Femur (tissue), 1 donor: ENCODE measurements at places on chromosomes 1 and 21.
A peak's percentile ranks its signal among the peaks of the same experiment; 100 is the strongest.

DNA sequence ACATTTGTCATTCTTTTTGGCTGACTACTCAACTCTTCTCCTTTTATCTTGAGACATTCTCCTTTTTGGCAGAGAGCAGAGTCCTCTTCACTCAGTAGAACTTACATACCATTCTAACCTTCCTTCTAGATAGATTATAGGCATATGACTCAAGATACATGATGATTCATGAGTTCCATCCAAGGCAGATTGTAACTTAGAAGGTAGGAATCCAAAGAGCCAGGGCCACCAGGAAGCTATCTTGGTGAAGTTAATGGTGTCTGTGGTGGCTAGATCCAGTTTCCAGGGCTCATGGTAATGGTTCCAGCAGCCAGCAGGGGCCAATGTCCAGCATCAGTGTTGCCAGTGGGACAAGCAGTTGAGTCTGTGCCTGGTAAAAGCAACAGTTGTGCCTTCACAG, 76.1 kb upstream of the KIAA0040 start:
- DNase-seq = no peak

DNA sequence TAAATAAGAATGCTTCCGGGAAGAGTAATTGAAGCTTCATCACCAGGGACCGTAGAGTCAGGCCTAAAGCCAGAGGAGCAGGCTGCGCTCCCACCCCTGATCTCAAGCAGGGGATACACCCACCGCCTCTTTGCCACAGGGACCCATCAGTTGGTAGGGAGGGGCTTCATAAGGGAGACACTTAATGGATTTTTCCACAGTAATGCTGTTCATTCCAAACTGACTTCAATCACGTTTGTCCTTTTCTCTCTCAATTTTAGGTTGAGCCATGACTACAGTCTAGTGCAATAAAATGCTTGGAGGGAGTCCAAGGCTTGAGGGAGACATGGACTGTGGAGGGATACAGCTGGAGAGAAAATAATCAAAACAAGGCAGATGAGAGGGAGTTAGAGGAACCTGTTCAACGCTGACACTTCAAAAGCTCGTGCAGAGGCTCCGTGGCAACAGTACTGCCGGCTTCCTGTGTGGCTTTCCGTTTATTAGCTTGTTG, 111.5 kb downstream of the SEC16B start:
- DNase-seq = peak; percentile 65

DNA sequence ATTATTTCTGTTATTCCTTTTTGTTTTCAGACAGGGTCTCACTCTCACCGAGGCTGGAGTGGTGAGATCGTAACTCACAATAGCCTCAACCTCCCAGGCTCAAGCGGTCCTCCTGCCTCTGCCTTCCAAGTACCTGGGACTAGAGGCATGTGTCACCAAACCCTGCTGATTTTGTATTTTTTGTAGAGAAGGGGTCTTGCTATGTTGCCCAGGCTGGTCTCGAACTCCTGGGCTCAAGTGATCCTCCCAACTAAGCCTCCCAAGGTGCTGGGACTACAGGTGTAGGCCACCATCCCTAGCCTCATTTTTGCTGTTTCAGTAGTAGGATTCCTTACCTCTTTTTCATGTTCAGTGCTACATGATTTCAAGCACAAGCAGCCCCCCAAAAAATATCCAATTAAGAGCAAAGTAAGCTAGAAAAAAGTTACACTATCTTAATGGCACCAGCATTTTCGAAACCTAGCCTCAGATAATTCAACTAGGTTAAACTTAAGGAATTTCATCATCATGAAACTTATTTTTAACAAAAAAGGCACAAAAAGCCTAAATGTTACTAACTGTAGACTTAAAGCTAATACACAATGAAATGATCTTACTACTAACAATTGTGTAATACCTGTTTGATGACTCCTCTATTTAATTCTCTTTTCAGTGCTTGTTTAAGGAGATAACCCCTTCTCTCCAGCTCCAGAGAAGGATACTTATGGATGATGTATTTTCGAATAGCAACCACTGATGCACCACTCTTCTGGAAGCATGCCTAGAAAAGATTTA, 16.6 kb downstream of the HP1BP3 start:
- no peak for DNase-seq

DNA sequence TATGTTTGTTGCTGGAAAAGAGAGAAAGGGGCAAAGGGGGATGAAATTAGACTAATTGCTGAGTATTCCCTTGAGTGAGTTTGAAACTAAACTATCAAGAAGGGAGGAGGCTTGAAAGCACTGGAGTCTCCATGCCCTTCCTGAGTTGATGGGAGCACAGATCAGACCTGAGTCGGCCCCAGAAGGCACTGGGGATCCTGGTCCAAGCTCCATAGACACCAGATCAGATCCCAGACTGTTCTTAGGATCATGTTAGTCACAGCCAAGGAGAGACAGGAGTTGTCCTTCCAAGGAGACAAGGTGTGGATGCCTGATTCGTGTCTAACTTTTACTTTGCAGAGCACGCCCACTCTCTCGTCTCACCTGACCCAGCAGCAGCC, 152.3 kb downstream of the NR5A2 start:
- DNase-seq = no peak

DNA sequence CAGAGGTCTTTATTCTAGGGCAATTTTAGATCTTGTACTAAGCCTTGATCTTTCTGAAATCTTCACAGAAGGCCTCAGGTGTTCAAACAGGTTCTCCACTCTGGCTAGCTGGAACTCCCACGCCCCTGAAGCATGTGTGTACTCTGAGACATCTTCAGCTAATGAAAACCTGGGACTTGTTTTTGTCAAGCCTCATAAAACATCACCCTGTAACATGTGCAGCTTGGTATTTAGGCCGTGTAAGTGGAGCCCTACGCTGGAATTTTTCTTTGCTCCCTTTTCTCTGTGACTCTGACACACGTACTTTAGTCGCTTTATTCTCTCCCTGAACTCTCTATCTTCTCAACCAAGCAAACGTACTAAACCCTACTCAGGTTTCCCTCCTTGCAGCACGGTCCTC, 701.9 kb upstream of the ZP4 start:
- no peak for DNase-seq

DNA sequence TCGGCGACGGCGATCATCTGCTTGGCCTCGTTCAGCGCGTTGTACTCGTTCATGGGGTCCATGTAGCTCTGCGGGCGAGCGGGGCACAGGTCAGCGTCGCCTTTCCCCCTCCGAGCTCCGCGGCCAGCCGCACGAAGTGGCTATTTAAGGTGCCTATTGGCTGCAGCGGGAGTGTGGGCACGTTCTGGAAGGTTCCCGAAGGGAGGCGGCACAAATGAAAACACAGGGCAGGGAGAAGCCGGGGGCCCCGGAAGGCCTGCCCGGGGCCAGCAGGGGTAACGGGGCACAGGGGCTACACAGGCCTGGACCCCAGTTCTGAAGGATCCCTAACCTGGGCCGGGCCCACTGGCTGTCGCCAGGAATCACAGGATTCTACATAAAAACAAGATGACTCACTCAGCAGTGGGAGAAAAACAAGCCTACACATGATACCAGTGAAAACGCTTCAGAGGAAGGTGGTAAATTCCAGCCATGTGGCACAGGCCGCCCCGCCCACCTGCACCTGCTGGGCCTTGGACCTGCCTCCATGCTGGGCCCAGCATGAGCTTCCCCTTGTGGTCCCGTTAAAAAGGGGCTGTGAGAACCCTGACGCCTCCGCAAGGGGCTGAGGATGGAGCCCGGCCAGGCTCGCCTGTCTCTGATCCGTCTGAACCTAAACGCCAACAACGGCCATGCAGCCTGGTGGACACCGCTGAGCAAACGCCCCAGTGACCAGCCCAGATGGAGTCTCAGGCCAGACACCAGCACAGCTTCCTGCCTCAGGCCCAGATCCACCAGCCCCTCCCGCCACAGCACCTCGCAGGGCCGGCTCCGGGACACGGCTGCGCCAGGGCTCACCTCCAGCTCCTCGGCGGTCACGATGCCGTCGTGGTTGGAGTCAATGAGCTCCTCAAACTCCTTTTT, 3.9 kb upstream of the TNFRSF4 start:
- no peak for DNase-seq

DNA sequence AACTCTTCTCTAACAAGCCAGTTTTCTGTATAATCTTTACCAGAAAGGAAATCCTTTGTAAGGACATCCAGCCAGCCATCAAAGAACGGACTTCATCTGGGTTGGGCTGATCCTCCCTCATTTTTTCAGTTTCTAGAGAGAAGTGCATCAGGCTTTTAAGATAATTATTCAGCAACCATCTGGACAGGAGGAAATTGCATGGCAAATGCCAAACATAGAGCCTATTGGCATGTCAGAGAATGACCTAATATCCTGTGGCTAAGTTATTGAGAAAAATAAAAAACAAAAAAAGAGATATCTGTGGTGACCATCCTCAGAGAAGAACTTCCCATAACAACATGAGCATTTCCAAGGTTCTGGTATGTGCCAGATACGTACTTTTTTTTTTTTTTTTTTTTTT, 74.9 kb upstream of the BEND5 start:
- no peak for DNase-seq

GRCh38 chr1:5516756-5517155, 475.5 kb downstream of the NPHP4 start:
- DNase-seq = no peak

DNA sequence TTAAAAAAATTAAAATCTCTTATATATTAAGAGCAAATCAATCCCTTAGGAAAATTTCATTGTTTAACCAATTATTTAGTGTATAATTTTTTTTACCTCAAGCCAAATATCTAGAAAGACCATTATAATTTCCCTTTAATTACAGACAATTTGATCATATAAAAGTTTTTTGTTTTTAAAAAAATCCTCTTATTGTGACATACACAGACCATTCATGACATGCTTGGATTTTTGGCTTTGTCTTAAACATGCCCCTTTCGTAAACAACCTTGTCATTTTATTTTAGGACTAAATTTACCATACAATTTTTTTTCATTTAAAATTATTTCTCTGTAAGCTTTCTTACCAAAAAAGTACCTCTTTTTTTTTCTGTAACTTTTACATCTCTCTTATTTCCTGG, 14.2 kb upstream of the CYP4B1 start:
- no peak for DNase-seq

DNA sequence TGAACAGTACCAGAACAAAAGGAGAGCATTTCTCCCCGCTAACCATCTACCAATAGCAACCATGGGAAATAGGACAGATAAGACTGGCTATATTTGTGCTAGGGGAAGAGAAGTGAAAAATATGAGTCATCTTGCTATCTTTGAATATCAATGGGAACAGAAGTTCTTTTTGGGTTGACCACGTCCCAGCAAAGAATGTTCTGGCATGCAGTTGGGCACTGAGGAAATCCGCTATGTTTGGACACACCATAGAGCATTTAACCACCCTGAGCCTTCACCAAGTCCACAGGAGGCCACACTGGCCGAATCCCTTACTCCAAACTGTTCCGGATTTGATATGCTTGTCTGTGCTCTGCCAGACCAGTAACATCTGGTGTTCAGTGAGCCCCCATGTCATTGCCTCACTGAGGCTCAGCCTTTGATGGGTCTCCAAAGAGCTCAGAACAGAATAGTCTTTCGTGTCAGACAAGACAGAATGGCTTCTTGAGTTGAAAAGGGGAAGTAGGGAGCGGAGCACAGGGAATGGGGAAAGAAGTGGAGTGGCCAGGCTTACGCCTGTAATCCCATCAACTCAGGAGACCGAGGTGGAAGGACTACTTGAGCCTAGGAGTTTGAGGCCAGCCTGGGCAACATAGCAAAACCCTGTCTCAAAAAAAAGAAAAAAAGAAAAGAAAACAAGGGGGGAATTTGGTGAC, 81.4 kb downstream of the SMYD2 start:
- DNase-seq = no peak

DNA sequence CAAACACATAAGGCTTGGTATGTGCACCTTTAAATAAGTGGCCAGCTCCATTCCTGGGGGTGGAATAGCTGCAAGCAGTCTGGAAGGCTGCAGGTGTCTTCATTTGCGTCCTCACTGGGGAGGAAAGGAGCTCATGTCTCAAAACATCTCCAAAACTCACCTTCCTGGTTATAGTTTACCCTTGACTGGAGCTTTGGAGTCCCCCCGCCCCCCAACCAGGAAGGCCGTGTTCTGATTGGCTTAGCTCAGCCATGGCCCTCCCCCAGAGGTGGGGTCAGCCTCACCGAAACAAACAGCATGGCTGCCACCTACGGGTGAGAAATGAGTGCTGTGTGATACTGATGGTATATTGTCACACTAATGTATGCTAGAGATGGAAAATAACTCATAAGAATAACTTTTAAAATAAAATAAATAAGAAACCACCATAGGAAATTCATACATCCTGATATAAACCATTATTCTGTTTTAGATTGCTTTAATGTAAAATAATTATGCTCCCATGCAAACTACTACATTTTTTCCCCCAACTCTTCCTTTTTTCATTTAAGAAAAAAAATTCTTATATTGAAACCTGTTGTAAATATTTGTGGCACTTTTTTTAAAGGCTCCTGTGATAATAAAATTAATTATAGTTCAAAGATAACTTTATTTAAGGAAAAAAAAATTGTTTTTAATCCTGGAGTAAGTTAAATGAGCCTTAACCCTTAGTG, 90.8 kb downstream of the ZP4 start:
- peak; percentile 50 for DNase-seq

DNA sequence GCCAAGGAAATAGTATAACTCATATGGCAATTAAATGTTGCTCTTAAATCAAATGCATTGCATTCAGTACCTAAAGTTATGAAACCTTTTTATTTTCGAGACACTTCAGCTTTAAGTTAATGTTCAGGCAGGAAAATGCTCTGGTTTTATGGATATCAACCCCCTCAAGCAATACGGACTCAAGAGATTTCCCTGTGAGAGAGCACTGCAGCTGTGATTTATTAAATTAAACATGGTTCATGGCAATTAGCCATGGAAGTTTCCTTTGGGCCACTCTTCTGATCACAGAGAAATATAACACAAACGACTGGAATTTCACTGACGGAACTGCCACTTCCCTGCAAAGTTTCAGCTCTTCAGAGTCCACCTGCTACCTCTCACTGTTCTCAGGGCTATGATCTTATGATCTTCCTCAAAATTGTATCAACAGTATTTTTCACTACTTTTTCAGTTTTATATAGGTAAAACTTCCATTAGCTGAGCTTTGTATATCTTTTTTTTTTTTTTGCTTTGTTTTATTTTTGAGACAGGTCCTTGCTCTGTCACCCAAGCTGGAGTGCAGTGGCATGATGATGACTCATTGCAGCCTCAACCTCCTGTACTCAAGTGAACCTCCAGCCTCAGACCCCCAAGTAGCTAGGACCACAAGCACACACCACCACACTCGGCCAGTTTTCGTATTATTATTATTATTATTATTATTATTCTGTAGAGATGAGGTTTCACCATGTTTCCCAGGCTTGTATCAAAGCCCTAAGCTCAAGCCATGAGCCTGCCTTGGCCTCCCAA, 923.1 kb upstream of the TMPRSS15 start:
- DNase-seq = no peak
